ENCODE measurements at places on chromosomes 1 and 21. TPM values are rescaled to one million over a fixed set of nuclear protein-coding genes. Genes with fewer than 3 reads are reported as not detected.
A peak's percentile ranks its signal among the peaks of the same experiment; 100 is the strongest.

The NMNAT2 gene
- 2.6 TPM for total RNA-seq

The ERVH48-1 gene
- total RNA-seq = not detected

The BARHL2 gene
- total RNA-seq = not detected

The ACAP3 gene
- total RNA-seq = 74.7 TPM

The TP53BP2 gene
- 44.1 TPM for total RNA-seq

The FCRL6 gene
- 1.2 TPM for total RNA-seq

The LCE3D gene
- not detected for total RNA-seq

The SLC37A1 gene
- total RNA-seq = 7.4 TPM

The FCRL5 gene
- total RNA-seq = 0.36 TPM

- DNase-seq = no peak
Observed at GRCh38 chr1:22542886-22543285, 20.4 kb upstream of the EPHA8 start.

- no peak for DNase-seq
Observed at GRCh38 chr1:209618756-209619420, 33.3 kb downstream of the LAMB3 start.

- DNase-seq = no peak
Observed at GRCh38 chr1:44907893-44908292, 64.8 kb upstream of the PTCH2 start.

GRCh38 chr1:85464497-85465098, 361 bp downstream of the DDAH1 start:
- peak; percentile 76 for DNase-seq

GRCh38 chr1:7229696-7230631, 444.7 kb downstream of the CAMTA1 start:
- DNase-seq = no peak

DNA sequence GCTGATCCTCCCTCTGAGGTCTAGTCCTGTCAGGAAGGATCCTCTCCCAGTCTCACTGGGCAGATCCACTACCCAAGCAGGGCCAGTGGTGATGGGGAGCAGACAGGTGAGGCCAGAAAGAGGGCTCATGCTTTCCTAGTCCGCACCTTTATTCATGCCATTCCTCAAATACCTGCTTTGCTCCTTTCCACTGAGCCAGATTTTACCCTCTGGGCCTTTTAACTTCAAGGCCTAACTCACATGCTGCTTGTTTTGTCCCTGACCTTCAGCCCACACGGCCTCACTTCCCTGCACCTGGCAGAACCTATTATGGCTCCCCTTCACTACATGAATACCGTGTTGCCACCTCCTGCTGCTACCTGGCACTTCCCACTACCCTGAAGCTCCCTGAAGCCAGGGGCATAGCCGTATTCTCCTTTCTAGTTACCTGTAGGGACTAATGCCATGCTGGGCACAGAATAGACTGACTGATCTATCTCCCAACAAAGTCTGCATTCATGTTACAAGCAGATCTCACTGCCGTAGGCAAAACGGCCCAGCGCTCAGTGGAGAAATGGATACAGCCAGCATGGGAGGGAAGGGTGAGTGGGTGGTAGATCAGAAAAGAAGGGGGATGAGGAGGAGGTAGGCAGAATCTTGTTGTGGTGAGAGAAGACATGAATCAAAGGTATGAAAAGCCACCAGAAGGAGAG, 36.1 kb upstream of the GOLT1A start:
- no peak for DNase-seq

DNA sequence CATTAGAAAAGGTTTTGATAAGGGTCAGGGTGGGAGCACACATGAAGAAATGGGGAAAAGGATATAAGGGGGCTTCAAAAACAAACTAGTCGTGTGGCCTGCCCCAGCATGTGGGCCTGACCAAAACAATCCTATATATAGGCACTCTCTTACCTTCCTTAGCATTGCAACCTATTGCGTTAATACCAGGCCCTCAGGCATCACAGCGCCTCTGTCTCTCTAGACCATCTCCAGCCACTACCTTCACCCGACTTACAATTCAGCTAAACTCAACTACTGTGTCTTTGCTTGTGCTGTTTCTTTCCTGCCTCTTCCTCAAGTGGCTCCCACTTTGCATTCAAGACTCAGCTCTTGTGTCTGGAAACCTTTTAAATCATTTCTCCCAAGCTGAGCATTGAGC, 47.0 kb upstream of the GJA5 start:
- no peak for DNase-seq

- DNase-seq = no peak
Observed at GRCh38 chr21:42112857-42113256, 41.7 kb downstream of the UMODL1 start.

GRCh38 chr1:65196926-65197325, 48.9 kb downstream of the AK4 start:
- no peak for DNase-seq

- DNase-seq = no peak
Observed at GRCh38 chr1:224472806-224473205, 38.2 kb upstream of the WDR26 start.

DNA sequence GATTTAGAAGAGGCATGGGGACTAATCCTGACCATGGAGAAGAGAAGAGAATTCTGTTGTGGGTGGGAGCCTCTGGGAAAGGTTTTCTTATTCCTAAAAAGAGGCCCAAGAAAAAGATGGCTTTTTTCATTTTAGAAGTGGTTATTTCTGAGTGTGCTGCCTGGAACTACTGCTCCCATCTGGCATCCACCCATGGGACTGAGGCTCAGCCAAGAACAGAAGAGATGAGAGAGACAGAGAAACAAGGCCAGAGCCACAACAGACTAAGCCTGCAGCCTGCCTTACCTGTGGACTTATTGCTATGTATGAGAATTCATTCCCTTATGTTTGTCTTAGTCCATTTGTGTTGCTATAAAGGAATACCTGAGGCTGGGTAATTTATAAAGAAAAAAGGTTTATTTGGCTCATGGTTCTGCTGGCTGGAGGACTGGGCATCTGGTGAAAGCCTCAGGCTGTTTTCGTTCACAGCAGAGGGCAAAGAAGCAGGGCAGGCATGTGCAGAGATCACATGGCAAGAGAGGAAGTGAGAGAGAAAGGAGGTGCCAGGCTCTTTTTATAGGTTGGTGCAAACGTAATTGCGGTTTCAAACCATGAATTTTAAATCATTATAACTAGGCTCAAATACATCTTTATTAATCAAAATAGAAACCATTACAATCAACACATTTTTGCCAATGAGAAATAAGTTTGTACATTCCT, 57.5 kb upstream of the PRDM2 start:
- DNase-seq = no peak

DNA sequence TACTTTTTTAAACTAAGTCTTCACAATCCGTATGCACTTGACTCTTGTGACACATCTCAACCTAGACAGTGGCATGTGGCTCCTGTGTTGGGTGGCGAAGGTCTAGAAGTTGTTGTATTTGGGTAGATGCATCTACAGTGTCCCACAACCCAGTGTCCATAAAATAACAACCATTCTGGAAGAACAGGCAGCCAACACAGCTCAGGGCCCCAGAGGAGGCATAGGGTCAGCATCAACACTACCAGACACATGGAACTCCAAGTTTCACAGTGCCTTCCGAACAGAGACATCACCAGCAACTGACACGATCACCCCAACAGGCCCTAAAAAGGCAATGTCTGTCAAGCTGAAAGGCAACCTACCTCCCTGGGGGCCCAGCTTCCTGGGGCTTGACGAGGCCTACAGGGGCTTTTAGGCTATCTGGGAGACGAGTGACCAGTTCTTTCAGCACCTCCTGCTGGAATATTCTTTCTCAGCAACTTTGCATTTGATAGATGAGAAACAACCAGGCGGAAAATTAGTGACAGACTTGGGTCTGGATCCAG, 5.6 kb downstream of the SH3BP5L start:
- DNase-seq = no peak

GRCh38 chr1:239706245-239706892, 320.0 kb downstream of the CHRM3 start:
- DNase-seq = no peak
